ENCODE measurements at places on chromosomes 7 and 10.
A peak's percentile ranks its signal among the peaks of the same experiment; 100 is the strongest.

GRCh38 chr10:83050815-83051214 is 1088.5 kb upstream of the GHITM start:
- H3K4me1 ChIP-seq, result no peaks in the 10 kb centered on the region
- H3K27ac ChIP-seq, result no peak overlapping the region
- H3K27me3 ChIP-seq, result no peaks in the 10 kb centered on the region
- DNase-seq, result no peak

DNA sequence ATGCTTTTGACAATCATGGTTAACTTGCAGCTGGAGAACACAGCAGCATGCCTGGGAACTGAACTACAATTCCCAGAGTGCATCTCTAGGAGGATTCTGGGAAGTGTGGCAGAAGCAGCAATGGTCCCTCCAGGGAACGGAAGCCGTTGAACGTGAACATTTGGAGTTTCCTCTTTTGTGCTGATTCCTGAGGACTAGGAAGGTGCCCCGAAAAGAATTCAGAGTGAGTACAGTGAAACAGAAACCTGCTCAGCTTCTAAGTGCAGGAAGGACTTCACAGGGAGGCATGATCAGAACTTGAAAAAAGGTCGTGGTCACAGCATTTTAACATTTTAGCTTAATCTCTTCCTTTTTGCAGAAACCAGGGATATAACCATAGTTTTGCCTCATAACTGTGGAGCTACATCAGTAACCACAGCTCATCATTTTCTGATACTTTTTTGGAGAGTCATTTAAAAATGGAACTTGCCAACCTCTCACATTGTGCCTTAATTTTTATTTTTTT is at the start of gene NUDT13:
Gene NUDT13, plus strand, starts transcription at position 111 of the 505 bp plus-strand sequence. CDS start 3,911 bp downstream, outside the sequence.
- DNase-seq, result peak; percentile 66
- H3K36me3 ChIP-seq, result no peaks in the 10 kb centered on the region
- no peaks in the 10 kb centered on the region for H3K4me1 ChIP-seq
- no peaks in the 10 kb centered on the region for H3K27me3 ChIP-seq
- peak within 1 kb of the TSS; percentile 61 for H3K4me3 ChIP-seq

GRCh38 chr7:44309271-44310091 is 15.9 kb downstream of the CAMK2B start:
- H3K27ac ChIP-seq, result no peak overlapping the region
- H3K36me3 ChIP-seq, result no peaks in the 10 kb centered on the region
- DNase-seq, result peak; percentile 88
- H3K4me1 ChIP-seq, result peaks cover 7% of the 10 kb centered on the region
- H3K27me3 ChIP-seq, result peaks cover 60% of the 10 kb centered on the region

GRCh38 chr10:21314111-21314626 is 211.3 kb downstream of the SKIDA1 start:
- no peak overlapping the region for H3K4me3 ChIP-seq
- peak; percentile 58 for DNase-seq
- no peaks in the 10 kb centered on the region for H3K36me3 ChIP-seq
- peak overlapping the region; percentile 73 for H3K27ac ChIP-seq
- peaks cover 45% of the 10 kb centered on the region for H3K4me1 ChIP-seq

DNA sequence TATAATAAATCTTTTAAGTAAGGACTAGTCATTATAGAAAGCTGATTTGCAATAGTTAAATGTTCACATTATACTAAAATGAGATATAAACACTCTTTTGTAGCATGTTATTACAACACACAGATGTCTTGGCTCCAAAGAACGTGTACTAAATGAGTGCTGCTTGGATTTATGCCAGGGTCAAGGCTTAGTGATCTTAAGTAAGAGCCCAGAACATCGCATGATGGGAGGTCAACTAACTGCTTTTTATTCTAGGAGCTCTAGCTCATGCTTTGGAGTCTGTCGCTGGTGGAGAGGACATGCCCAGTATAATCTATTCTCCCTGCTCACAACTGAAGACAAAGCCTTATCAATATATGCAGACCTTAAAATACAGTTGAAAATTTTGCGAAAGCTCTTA is 315.1 kb downstream of the BBS9 start:
- no peak overlapping the region for H3K4me3 ChIP-seq
- H3K4me1 ChIP-seq, result peaks cover 18% of the 10 kb centered on the region
- no peak overlapping the region for H3K27ac ChIP-seq

- no peaks in the 10 kb centered on the region for H3K36me3 ChIP-seq
- peaks cover 4% of the 10 kb centered on the region for H3K27me3 ChIP-seq
- H3K4me3 ChIP-seq, result no peak overlapping the region
- H3K4me1 ChIP-seq, result no peaks in the 10 kb centered on the region
- no peak overlapping the region for H3K27ac ChIP-seq
Measured at GRCh38 chr10:70250961-70251680, 17.9 kb upstream of the PPA1 start.

- no peak overlapping the region for H3K4me3 ChIP-seq
- no peaks in the 10 kb centered on the region for H3K4me1 ChIP-seq
- H3K27ac ChIP-seq, result no peak overlapping the region
- DNase-seq, result no peak
- no peaks in the 10 kb centered on the region for H3K27me3 ChIP-seq
Measured at GRCh38 chr7:106128836-106129235, 16.7 kb upstream of the SYPL1 start.

DNA sequence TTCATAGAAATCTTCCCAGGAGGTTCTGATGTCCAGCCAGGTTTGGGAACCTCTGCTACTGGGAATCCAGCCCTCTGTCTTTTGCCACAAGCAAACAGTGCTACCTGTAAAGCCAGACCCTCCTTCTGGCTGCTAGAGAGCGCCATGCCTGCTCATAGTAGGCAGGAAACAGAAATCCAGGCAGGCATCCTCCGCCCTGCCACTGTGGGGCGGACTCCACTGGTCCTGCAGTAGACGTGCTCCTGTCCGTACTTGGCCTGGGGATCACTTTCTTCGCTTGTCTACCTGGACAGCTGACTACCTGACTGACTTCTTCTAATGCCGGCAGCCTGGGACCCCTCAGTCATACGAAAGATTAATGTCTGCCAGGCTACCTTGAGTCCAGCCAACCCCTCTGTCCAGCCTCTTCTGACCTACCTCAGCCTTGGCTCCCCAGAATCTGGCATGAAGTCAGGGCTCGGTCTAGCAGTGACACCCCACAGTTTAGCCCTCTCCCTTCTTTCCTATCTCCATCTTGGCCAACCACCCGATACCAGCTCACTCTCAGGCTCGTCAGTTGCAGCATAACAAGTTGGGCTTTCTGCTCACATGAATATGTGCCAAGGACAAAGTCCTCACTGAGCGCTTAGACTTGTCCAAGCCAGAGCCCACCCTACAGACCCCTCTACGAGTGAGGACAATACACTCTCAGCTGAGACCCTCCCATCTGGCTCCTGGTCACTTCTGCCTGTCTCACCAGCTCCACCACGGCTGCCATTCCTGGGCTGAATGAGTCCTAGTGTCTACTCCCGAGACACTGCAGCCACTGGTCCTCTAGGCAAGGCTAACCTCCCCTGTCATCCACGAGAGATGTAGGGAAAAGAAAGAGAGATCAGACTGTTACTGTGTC is 43.9 kb upstream of the OPALIN start:
- no peaks in the 10 kb centered on the region for H3K27me3 ChIP-seq
- no peak for DNase-seq
- no peak overlapping the region for H3K27ac ChIP-seq
- peaks cover 17% of the 10 kb centered on the region for H3K4me1 ChIP-seq
- H3K36me3 ChIP-seq, result no peaks in the 10 kb centered on the region

DNA sequence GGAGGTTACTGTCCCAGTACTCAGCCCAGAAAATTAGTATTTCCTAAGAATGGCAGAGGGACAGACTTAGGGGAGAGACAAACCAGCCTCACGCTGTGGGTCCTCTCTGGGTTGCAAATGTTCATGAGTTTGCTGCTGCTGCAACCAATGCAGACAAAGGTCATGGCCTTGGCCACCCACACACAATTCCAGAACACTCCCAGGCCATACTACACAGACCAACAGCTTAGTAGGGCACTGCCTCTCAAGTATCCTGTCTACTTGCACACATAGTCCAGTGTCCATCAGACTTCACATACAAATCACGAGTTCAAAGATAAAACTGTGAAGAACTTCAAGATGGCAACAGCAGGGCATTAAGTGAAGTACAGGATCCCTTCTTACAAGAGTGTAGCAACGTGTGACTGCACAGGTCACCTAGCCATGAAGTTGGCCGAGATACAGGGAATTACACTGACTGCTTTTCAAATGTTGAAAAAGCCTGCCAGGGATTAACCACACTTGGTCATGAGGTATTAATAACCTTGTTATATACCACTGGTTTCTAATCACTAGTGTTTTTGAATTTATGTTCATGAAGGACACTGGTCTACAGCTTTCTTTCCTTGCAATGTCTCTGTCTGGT is 40.0 kb downstream of the ZNF33B start:
- no peak overlapping the region for H3K27ac ChIP-seq
- H3K4me3 ChIP-seq, result no peak overlapping the region
- no peaks in the 10 kb centered on the region for H3K27me3 ChIP-seq
- peaks cover 46% of the 10 kb centered on the region for H3K36me3 ChIP-seq

GRCh38 chr10:105145711-105146110 is 504.6 kb downstream of the SORCS3 start:
- no peaks in the 10 kb centered on the region for H3K27me3 ChIP-seq
- H3K36me3 ChIP-seq, result no peaks in the 10 kb centered on the region
- H3K4me1 ChIP-seq, result no peaks in the 10 kb centered on the region
- H3K27ac ChIP-seq, result no peak overlapping the region

DNA sequence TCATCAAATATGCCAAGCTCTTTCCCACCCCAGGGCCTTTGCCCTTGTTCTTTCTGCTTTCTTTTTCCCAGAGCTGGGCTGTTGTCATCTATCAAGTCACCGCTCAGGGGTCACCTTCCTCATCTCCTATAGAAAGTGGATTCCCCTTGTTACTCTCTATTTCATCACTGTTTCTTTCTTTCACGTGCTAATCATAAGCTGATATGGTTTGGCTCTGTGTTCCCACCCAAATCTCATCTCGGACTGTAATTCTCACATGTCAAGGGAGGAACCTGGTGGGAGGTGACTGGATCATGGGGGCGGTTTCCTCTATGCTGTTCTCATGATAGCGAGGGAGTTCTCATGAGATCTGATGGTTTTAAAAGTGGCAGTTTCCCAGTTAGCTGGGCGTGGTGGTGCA is 17.0 kb upstream of the TIAL1 start:
- H3K36me3 ChIP-seq, result no peaks in the 10 kb centered on the region
- no peak overlapping the region for H3K4me3 ChIP-seq
- no peak overlapping the region for H3K27ac ChIP-seq
- no peaks in the 10 kb centered on the region for H3K4me1 ChIP-seq
- no peaks in the 10 kb centered on the region for H3K27me3 ChIP-seq

- no peak overlapping the region for H3K27ac ChIP-seq
- no peak overlapping the region for H3K4me3 ChIP-seq
- no peaks in the 10 kb centered on the region for H3K27me3 ChIP-seq
- H3K4me1 ChIP-seq, result peaks cover 10% of the 10 kb centered on the region
Measured at GRCh38 chr10:11042357-11042756, 24.7 kb downstream of the CELF2 start.

DNA sequence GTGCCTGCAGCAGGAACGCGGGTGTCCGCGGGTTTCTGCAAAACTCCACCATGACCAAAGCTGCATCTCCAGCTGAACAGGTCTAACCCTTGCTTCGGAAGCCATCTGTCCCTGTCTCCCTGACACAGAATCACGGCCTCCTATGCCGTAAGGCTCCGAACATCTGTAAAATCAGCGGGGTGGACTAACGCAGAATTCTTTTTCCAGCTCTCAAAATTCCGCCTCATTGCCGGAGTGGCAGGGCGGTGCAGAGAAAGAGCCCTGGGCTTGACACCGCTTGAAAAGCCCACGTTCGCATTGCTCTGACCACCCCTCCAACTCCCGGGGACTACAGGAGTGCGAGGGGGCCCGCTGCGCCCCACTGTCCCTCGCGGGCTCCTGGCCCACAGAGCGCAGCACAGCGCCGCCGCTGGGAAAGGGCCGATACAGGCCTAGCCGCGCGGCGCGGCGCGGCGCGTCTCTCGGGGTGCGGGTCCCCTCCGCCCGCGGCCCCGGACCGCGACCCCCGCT is 409 bp downstream of the DNMBP start:
- no peak for DNase-seq
- no peaks in the 10 kb centered on the region for H3K36me3 ChIP-seq
- peak overlapping the region; percentile 89 for H3K4me3 ChIP-seq
- no peak overlapping the region for H3K27ac ChIP-seq
- peaks cover 15% of the 10 kb centered on the region for H3K4me1 ChIP-seq

DNA sequence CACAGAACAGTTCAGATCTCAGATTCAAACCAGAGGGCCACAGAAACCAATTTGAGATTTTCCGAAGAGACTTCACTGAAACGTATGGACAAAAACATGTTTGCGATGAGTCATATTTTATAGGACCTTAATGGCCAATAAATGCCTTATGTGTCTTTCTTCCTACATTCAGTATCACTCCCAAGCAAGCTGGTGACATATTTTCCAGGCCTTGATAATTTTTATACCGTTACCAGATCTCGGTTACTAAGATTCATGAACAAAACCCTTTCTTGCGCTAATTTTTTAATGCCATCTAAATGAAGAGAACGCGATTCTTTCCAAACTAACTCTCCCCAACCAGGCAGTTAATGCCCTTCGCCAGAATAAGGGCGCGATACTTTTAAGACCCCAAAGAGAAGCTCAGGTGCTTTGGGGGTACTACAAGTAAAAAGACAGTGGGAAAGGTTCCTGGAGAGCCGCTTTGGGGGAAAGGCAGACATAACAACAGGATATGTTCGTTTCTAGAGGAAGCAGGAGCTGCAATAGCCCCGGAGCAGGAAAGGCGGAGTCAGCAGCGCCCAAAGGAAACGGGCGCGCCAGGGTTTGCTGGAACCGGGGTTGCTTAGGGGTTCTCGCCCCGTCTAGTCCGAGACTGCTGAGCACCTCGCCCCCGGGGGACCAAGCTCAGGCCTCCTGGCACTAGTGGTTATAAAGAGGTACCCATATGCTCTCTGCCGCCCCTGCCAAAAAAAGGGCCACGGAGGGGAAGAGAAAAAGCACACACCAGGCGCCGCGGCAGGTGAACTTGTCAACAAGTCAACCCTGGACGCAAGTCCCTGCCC is 884 bp downstream of the ICA1 start:
- peaks cover 42% of the 10 kb centered on the region for H3K27me3 ChIP-seq
- H3K4me1 ChIP-seq, result no peaks in the 10 kb centered on the region
- H3K36me3 ChIP-seq, result no peaks in the 10 kb centered on the region
- H3K4me3 ChIP-seq, result peak overlapping the region; percentile 77

GRCh38 chr7:84043661-84044191 is 150.9 kb downstream of the SEMA3A start:
- DNase-seq, result no peak
- H3K27me3 ChIP-seq, result no peaks in the 10 kb centered on the region
- H3K27ac ChIP-seq, result no peak overlapping the region
- no peaks in the 10 kb centered on the region for H3K36me3 ChIP-seq

GRCh38 chr7:25014756-25015155 is 34.8 kb upstream of the OSBPL3 start:
- H3K4me3 ChIP-seq, result no peak overlapping the region
- H3K4me1 ChIP-seq, result no peaks in the 10 kb centered on the region
- DNase-seq, result no peak
- no peaks in the 10 kb centered on the region for H3K27me3 ChIP-seq
- H3K27ac ChIP-seq, result no peak overlapping the region
- peaks cover 6% of the 10 kb centered on the region for H3K36me3 ChIP-seq

- no peak overlapping the region for H3K27ac ChIP-seq
- H3K4me3 ChIP-seq, result no peak overlapping the region
- DNase-seq, result no peak
Measured at GRCh38 chr7:155203059-155203881, 94.4 kb upstream of the INSIG1 start.

GRCh38 chr10:104301907-104302690 is 33.1 kb downstream of the GSTO2 start:
- no peak overlapping the region for H3K4me3 ChIP-seq
- H3K36me3 ChIP-seq, result no peaks in the 10 kb centered on the region
- no peaks in the 10 kb centered on the region for H3K27me3 ChIP-seq
- no peak overlapping the region for H3K27ac ChIP-seq

GRCh38 chr10:1255600-1256431 is 199.6 kb downstream of the WDR37 start:
- no peak for DNase-seq
- no peaks in the 10 kb centered on the region for H3K36me3 ChIP-seq
- no peaks in the 10 kb centered on the region for H3K27me3 ChIP-seq
- H3K27ac ChIP-seq, result no peak overlapping the region
- H3K4me3 ChIP-seq, result no peak overlapping the region
- peaks cover 5% of the 10 kb centered on the region for H3K4me1 ChIP-seq
